ENCODE measurements at places on chromosomes 12 and 14. TPM values are rescaled to one million over a fixed set of nuclear protein-coding genes. Genes with fewer than 3 reads are reported as not detected.

GRCh38 chr12:155006-155405, 59.0 kb downstream of the SLC6A12 start:
- no peak for DNase-seq

GRCh38 chr12:45918818-45919217, 71.6 kb downstream of the SCAF11 start:
- DNase-seq = no peak

- DNase-seq = no peak
Observed at GRCh38 chr12:69438539-69438938, 31.6 kb upstream of the FRS2 start.

DNA sequence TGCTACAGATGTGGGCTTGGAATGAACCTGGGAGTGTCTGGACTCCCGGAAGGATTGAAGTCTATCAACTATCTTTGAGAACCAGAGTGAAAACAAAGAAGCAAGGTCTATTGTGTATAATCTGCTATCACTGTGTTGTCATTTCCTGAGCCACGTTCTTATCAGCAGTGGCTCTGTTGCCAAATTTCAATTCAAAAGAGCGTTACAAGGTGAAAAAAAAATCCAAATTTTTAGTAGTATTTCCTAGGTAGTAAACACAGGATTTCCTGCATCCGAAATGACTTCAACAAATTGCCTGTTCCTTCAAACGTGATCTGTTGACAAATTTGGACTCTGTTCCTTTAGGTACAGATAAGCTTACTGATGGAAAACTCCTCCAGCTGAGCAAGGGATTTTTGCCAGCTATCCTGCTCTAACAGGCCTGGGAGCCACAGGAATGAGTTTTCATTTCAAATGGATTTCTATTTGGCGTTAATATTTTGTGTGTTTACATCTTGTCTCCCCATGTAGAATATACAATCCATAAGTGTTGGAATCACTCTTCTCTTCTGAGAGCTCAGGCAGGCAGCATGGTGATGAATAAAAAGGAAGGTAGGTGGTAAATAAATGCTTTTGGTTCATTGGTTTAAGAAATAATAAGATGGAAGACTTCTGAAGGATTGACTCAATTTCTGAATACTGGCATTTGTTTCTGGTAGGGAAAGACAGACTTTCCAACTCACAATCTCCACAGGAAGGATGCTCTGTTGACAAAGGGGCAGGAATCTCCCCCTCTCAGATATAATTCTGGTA, 58.5 kb downstream of the GPR135 start:
- peak; percentile 42 for DNase-seq

The GALNT6 gene
- 4.9 TPM for total RNA-seq

The GLT1D1 gene
- 2.2 TPM for total RNA-seq

The SBNO1 gene
- 16.8 TPM for total RNA-seq

The COX14 gene
- 34.8 TPM for total RNA-seq
